IPS DF 19.7 (cell line): ENCODE measurements at places on chromosomes 5 and 9.

- no peak for DNase-seq
Measured at GRCh38 chr5:38110130-38110529, 148.2 kb upstream of the EGFLAM start.

DNA sequence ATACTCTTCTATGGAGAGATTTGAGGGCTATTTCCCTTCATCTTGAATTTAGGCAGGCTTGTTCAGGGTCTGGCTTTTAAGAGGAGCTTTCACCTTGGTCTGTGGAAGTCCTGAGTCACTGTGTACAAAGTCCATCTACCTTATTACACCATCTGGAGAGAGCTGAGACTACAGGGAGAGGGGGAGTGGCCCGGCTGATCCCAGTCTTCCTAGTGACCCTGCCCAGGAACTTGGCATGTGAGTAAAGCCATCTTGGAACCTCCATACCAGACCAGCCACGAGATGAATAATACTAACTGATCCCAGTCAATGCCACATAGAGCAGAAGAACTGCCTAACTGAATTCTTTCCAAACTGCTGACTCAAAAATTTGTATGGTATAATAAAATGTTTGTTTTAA is 8.4 kb upstream of the IL6ST start:
- DNase-seq = no peak

DNA sequence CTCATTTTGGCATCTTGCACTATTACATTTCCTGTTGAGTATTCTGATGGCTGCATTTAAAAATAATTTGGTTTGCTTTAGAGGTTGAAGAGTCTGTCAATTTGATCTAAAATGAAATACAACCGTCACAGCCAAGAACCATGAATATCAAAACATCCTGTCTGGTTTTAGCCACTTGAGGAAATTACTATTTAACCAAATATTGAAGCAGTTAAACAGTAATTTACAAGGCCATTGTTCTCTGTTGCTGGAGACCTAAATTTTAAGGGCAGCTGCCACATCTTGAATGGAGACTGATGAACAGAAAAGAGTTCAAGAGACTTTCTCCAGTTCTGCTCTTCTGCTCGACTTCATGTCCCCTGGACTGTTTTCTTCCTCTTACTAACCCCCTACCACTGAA is 549.4 kb downstream of the LRRC70 start:
- no peak for DNase-seq

GRCh38 chr5:111229221-111229835 is 5.1 kb downstream of the CAMK4 start:
- DNase-seq = no peak

GRCh38 chr5:97918620-97919019 is 735.6 kb upstream of the RIOK2 start:
- no peak for DNase-seq

- no peak for DNase-seq
Measured at GRCh38 chr5:8813180-8813579, 732.7 kb downstream of the SEMA5A start.

GRCh38 chr5:65611524-65611923 is 12.6 kb downstream of the TRIM23 start:
- no peak for DNase-seq

DNA sequence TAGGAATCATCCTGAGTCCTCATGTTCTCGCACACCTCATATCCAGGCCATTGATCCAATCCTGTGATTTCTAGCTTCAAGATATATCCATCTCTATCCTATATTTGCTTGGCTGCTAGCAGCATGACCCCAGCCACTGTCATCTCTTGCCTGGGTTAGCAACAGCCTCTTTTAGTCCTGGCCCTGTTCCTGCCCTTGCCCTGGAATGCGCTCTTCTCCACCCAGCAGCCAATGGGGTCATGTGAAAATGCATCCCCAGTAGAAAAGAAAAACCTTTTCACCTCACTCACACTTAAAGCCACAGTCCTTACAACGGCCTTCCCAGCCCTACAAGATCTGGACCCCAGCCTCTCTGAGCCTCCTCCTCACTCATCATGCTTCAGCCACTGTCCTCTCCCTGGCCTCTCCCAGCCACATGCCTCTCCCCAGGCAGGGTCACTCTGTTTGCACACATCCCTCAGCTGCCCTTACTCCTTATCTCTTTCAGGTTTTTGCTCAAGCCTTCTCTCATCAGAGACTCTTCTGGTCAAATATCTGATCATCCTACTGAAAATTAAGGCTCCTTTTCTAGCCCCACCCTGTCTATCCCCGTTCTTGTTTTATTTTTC is 34.3 kb upstream of the NR3C1 start:
- DNase-seq = no peak

GRCh38 chr9:130587921-130588320 is 8.5 kb downstream of the FUBP3 start:
- DNase-seq = no peak

DNA sequence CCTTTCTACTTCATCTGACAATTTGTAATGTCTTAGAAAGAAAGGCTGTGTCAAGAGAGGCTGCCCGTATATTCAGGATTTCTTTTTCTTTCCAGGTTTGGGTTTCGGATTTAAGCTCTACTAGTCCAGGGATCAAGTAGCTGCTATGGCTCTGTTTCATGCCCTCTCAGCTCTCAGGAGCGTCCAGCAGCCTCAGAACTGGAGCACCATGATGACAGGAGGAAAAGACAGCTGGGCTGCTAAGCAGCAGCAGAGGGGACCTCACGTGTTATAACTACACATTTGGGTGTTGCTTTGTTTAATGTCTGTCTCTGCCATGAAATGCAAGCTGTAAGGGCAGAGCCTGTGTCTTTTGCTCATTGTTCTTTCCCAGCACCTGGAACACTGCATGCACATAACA is 28.5 kb downstream of the TBC1D2 start:
- no peak for DNase-seq

DNA sequence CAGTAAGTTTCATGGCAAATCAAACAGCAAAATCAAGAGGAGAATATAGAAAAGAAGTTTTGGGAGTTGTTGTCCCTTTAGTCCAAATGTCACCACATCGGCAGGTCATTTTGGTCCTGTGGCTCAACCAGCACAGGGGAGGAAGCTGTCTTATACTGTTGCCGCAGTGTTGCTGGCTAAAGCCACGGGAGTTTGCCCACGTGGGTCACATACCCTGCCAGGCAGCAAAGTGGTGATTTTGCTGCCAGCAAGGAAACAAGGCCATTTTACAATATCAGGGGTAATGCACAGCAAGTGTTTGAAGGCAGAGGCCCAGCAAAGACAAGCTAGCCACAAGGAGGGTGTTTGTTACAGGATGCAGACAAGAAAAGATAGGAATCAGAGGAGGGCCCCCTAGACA is 14.5 kb downstream of the GABRA6 start:
- no peak for DNase-seq

- DNase-seq = no peak
Measured at GRCh38 chr5:116756531-116756930, 181.9 kb upstream of the SEMA6A start.

DNA sequence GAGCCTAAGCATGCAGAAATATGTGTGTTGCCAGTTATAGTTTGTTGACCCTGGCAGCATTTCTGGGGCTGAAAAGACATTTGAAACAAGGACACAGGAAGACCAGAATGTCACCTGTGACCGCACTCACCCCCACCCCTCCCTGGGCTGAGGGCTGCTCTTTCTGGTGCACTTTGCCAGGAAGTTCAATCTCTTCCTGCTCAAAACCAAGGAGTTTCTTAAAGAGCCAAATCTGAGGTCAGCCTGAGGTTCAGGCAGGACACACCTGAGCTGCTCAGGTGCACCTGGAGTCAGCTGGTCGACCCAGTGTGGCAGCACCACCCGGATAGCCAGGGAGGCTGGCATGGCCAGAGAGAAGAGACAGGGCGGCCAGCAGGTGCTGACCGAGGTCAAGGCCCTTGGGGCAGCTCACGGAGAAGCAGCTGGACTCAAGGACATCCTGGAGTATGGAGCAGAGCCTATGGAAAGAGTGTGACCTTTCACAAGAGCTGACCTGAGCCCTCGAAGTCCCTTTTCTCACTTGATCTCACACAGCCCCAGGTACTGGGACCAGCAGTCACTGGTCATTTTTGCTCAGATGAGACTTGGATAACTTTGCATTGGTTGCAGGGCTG is 376.9 kb upstream of the IRX4 start:
- no peak for DNase-seq

- peak; percentile 42 for DNase-seq
Measured at GRCh38 chr9:82763656-82764055, 299.3 kb downstream of the RASEF start.

- no peak for DNase-seq
Measured at GRCh38 chr9:34571481-34571810, 18.1 kb downstream of the CNTFR start.

DNA sequence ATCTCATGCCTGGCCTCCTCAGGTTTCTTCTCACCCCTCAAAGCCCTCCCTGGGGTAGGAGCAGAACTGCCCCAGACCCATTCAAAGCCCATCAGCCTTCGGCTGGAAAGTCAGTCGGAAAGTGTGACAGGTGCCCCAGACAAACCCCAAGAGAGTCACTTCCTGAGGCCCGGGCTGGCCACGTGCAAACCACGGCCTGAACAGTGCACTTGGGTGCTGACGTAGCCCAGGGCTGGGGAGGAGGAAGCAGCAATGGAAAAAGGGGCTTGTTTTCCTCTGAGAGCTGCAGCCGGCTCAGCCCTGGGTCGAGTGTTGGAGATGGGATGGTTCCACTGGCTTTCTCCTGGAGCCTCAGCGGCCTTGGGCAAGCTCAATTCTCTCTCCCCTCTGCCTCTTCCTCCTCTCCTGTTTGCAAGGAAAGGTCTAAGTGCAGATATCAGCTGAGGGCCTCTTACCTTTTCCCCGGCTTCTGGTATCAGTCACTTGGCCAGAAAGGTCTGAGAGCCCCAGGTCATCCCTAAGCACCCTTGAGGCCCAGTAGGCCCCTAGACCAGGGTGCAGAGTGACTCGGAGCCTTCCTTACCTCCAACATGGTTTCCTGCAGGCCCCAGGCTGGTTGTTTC is 5.9 kb upstream of the EGR1 start:
- no peak for DNase-seq

DNA sequence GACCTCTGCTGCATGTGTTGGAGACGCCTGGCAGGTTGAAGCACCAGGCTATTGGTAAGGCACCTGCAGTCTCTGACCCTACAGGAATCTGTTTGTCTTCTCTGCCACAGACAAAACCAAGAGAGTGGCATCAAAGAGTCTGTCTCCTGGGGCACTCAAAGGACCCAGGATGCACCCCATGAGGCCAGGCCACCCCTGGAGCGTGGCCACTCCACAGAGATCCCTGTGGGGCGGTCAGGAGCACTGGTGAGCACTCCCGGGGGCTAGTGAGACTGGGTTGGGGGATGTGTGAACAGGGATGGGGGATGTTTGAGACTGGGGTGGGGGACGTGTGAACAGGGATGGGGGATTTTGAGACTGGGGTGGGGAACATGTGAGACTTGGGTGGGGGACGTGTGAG is 240.3 kb downstream of the CACNA1B start:
- DNase-seq = no peak

- no peak for DNase-seq
Measured at GRCh38 chr5:132019337-132019736, 7.9 kb upstream of the ACSL6 start.

GRCh38 chr9:93586290-93587057 is 10.1 kb downstream of the PHF2 start:
- no peak for DNase-seq

GRCh38 chr9:13718539-13718938 is 439.0 kb upstream of the MPDZ start:
- no peak for DNase-seq

DNA sequence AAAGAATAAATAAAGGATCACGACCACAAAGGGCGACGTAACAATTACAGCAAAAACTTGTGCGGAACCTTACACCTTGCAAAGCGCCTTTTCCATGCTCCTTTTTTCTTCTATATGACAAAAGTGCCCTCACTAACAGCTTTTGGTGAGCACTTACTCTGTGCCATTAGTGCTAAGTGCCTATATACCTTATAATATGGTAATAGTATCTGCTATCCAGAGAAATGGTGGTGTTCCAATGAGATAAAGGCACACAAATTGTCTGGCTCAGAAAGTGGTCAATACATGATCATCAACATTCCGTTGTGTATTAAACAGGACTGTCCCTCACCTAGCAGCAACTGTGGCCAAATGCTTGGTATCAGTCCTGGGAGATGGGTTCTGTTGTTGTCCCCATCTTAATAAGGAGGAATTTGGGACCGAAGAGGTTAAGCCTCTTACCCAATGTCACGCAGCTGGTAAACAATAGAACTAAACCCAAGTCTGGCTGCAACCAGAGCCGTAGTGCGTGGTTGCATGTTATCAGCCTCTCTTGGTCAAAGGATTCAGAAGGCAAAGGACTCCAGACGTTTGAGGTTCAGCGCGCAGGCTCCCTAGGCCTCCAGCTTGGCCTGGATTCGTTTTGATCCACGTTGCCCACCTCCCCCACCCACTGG is 564 bp upstream of the TOR2A start:
- DNase-seq = no peak

GRCh38 chr9:70007831-70008230 is 35.8 kb upstream of the MAMDC2 start:
- no peak for DNase-seq

DNA sequence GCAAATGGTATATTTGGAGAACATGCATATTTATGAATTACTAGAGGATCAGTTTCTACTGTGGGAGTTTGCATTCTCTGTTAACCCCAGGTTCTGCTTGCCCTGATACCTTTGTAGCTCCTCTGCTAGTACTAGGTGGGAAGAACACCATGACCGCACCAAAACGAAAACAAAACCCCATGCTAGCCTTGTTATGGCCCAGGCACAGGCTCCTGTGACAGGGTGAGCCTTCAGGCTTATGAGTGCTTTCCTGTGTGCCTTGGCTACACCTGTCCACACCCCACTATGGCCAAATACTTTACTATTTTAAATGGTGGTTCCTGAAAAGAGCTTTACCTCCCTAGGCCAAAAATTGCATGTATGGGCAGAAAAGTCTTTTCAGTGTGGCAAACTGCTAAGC is 94.8 kb downstream of the PPIC start:
- DNase-seq = no peak

DNA sequence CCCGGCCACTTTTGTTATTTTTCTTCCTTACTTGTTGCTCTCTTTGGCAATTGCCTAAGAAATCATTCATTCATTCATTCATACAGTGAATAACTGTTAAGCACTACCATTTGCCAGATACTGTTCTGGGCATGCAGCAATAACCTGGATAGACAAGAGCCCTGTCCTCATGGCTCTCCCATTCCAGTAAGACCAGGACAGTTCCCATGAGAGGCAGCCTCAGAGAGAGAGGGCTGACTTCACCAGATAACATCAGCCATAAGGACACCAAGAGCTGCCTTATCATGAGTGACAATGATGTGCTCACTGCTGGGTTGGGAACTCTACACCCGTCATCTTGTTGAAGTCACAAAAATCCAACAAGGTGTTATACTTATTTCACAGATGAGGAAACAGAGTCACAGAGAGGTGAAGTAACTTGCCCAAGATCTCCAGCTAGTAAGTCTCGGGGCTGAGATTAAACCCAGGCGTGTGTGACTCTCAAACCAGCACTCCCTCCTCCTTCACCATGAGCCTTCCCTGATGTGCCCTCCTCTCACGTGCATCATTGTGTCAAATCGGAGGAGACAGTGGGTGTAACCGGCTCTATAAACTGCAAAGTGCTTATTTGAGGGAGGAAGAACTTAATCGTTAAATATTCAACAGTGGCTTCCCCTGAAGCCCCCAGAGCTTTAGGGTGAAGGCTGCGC is 61.1 kb upstream of the TBC1D2 start:
- DNase-seq = no peak

- no peak for DNase-seq
Measured at GRCh38 chr9:69671879-69672595, at the start of gene APBA1. Gene APBA1 (minus strand): TSS chr9:69672371.

GRCh38 chr5:106854105-106854687 is 816.5 kb downstream of the EFNA5 start:
- no peak for DNase-seq
